ENCODE measurements at places on chromosomes 13 and 19. TPM values are rescaled to one million over a fixed set of nuclear protein-coding genes. Genes with fewer than 3 reads are reported as not detected.

The TPT1 gene
- 2,623 TPM for total RNA-seq

DNA sequence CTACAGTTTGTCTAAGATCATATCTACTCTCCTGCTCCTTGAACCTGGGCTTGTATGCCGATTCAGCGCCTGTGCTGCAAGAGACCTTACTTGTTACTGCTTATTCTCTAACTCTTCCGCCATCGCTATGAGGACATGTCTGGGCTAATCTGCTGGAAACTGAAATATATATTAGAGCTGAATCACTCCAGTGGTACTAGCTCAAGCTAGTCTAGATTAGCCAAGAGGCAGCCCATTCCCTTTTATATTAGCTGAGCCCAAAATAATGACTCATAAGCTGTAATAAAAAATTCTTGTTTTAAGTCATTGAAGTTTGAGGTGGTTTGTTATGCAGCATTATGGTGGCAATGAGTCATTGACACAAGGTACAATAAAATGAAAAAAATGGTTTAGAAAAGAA lies 52.8 kb downstream of the SLC6A16 start:
- DNase-seq: peak; percentile 52

DNA sequence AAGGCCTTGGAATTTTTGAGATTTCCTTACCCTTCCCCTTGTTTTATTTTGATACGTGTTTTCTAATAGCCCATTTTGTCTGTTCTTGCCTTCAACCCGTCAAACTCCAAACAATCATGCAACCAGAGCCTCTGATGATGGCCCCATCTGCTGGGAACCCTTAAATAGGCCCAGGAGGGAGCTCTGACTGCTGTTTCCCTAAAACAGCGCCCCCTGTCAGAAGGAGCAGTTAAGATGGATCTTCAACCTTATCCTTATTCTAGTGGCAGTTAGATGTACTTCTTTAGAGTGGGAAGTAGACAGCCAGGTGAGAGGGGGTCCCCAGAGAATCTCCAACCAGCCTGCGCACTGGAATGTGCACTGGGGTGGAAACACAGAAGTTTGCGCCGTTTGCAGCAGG lies 1031.0 kb upstream of the PCDH9 start:
- DNase-seq: no peak

- no peak for DNase-seq
Measured at GRCh38 chr19:19064098-19064722, 416 bp downstream of the SLC25A42 start.

- no peak for DNase-seq
Measured at GRCh38 chr19:15501596-15501995, 6.7 kb upstream of the CYP4F22 start.

GRCh38 chr13:35703061-35703460 lies 226.6 kb upstream of the MAB21L1 start:
- peak; percentile 53 for DNase-seq

GRCh38 chr13:48908381-48909055 lies 67.2 kb upstream of the FNDC3A start:
- peak; percentile 76 for DNase-seq

- peak; percentile 96 for DNase-seq
Measured at GRCh38 chr13:44815623-44816022, 173.6 kb downstream of the NUFIP1 start.

The ZNF155 gene
- total RNA-seq: 0.90 TPM

DNA sequence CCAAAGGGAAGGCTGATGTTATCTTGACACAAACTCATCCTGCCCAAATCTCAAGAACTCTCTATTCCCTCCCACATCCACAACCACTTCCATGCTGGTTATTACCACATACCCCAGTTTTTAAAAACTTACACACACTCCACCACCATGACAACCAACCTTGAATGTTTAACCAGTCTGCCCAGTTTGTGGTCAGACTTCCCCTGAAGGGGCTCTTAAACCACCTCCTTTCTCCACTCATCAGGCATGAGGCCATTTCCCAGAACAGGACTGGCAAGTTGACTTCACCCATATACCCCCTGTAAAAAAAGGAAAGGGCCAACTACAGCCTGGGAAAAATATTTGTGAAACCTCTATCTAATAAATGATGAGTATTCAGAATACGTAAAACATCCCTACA lies 12.4 kb upstream of the ZSCAN4 start:
- no peak for DNase-seq

GRCh38 chr13:24822640-24823039 lies 58.7 kb downstream of the RNF17 start:
- no peak for DNase-seq

- DNase-seq: peak; percentile 45
Measured at GRCh38 chr13:73945871-73946270, 188.3 kb downstream of the KLF12 start.

GRCh38 chr19:13398780-13399726 lies 107.2 kb downstream of the CACNA1A start:
- DNase-seq: peak; percentile 95

- DNase-seq: no peak
Measured at GRCh38 chr13:29800687-29801086, 49.7 kb downstream of the UBL3 start.

- DNase-seq: peak; percentile 85
Measured at GRCh38 chr13:95644601-95645052, at the start of gene DZIP1. TSS of gene DZIP1 (minus strand) at chr13:95644706. CDS start at chr13:95642029, 2,677 bp downstream.

DNA sequence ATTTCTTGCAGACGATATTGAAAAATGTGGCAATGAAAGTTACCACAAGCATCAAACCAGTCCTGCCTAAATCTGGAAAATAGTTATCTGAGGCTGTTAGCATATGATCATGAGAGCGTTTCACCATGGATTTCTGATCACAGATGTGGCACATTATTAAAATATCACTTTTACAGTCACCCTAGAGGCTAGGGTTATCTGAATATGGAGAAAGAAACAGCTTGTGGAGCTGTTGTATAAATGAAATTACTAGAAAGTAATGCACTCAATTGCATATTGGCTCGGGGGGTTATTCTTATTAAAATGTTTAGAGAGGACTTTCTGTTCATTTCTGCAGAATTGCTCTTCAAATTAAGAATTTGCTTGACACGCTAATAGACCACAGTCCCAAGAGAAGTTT lies 35.6 kb downstream of the ALOX5AP start:
- DNase-seq: no peak

DNA sequence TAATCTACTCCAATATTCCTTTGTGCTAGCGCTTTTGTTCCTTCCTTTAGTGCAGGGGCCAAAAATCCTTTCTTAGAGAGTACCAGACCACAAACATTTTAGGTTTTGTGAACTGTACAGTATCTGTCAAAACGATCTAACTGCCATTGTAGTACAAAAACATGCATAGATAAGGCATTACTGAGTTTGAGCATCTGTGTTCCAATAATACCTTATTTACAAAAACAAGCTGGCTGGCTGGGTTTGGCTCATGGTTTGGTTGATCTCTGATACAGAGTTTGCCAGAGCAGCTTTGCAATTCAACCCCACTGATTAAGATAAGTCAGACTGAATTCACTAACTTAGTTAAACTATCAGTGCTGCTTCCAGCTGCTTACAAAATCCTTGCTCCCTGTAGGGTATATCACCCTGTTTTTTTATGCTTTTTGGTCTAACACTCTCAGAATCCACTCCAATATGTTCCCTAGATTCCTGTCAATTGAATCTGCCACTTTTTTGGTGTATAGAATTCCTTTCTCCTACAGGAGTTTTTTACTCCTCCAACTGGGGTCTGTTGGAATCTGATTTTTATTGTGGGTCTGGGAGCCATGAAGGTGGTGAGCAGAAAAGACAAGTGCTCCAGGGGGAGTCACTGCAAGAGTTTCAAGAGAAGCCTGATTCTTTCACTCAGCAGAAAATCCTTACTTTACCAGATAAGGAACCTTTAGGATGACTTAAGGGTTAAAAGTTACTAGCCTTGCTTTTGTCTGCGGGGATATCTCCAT lies 1399.4 kb downstream of the EFNB2 start:
- DNase-seq: no peak

- DNase-seq: no peak
Measured at GRCh38 chr13:113669755-113670341, 2.8 kb downstream of the GRK1 start.

DNA sequence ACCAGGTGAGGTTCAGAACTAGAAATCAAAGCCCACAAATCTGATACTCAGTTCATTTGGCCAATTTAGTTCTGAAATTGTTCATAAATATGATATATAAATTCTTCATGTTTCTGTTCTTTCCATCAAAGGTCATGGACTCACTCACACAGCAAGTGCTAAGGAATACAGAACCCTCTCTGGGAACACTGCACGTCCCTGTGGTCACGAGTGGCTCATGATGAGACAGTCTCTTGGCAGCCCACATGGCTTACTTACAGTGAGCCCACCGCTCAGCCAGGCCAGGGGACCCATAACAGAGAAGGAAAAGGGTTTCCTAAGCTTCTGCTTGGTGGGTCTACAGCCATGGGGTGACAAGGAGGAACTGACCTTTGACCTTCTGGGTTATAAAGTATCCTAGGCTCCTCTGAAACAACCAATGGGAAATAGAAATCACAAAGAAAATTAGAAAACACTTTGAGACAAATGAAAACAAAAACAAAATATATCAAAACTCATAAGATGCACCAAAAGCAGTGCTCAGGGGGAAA lies 67.4 kb downstream of the CDADC1 start:
- no peak for DNase-seq

DNA sequence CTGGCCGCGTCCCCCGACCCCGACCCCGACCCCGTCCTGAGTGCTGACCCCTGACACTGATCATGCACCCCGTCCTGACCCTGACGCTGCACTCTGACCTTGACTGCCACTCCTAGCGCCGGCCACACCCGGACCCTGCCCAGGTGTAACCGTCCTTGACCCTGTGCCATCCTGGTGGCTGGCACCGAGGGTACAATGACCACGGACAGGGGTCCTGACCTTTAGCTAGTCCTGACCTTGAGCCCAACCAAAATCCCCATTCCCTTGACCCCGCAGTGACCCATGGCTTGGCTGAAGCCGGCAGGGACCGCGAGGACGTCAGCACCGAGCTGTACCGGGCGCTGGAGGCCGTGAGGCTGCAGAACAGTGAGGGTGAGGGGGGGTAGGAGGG lies 25.9 kb downstream of the CLEC4M start:
- DNase-seq: no peak

DNA sequence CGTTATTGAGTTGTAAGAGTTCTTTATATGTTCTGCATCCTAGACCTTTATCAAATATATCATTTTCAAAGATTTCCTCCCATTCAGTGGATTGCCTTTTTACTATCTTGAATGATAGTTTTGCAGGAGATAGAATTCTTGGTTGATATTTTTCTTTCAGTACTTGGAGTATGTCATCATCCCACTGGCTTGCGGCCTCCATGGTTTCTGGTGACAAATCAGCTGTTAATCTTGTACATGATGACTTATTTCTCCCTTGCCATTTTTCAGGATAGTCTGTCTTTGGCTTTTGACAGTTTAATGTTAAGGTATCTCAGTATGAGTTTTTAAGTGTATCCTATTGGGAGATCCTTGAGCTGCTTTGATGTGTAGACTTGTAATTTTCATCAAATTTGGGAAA lies 8.5 kb downstream of the ZNF557 start:
- DNase-seq: no peak

DNA sequence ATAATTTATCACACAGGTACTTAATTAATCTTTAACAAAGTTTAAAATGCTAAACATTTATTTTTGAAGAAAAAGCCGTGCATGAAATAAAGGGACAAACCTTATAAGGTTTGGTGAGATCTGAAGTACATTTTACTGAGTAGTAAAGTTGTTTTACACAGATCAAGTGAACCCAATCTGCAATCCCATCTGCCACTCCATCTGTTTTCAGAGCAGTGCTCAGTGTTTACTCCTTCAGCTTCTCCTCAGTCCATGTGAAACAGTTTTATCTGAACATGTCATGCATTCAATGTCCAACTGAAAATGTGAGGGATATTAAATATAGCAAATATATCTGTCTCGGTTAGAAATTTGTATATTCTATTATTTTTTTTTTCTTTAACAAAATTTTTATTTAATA lies 166.8 kb downstream of the MAB21L1 start:
- DNase-seq: no peak

DNA sequence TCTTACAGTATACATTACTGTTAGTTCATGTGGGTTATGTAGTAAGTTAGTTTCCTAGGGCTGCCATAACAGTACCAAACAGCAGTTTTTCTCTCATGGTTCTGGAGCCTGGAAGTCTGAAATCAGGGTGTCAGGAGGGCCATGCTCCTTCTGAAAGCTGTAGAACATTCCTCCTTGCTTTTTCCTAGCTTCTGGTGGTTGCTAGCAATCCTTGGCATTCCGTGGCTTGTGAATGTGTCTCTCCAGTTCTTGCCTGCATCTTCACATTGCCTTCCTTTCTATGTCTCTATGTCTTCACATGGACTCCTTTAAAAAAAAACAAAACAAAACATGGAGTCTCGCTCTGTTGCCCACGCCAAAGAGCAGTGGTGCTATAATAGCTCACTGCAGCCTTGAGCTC lies 95.4 kb downstream of the WDFY2 start:
- DNase-seq: no peak

GRCh38 chr19:33706631-33707030 lies 84.9 kb downstream of the CHST8 start:
- no peak for DNase-seq

- no peak for DNase-seq
Measured at GRCh38 chr13:99316657-99317256, 9.6 kb upstream of the GPR183 start.

- peak; percentile 4 for DNase-seq
Measured at GRCh38 chr19:5828661-5829566, 10.6 kb downstream of the FUT6 start.

- no peak for DNase-seq
Measured at GRCh38 chr13:70864731-70865130, 756.5 kb upstream of the KLHL1 start.

GRCh38 chr19:2840794-2841791 lies at the start of gene ZNF555:
TSS of gene ZNF555 (plus strand) at chr19:2841475. CDS start at chr19:2841573, 98 bp downstream.
- DNase-seq: peak; percentile 99

GRCh38 chr19:1256646-1257474 lies 8.5 kb downstream of the MIDN start:
- DNase-seq: no peak

The APOC4 gene
- not detected for total RNA-seq

DNA sequence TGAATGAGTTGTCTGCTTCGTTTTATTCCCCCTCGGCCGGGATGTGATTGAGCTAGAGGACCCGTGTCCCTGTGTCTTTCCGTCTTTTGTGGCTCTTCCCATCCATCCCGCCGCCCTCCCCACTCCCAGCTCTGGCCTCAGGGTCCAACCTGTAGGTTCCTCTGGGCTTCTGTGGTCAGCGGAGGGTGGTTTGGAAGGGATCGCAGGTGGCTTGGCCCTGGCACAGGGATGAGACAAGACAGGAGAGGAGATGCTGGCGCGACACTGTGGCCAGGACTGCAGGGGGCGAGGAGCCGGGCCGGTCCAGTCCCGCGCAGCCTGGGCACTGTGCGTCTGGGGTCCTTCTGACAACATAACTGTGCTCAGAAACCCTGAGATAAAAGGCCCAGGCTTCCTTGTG lies 2.0 kb downstream of the EVI5L start:
- DNase-seq: no peak

Data from fibroblast of the aortic adventitia (primary cell).